Activated CD4-positive, CD25-positive, alpha-beta regulatory T cell (primary cell): ENCODE measurements at places on chromosomes 2 and 18.

GRCh38 chr18:7561909-7562460 is 5.1 kb upstream of the PTPRM start:
- no peak for DNase-seq

DNA sequence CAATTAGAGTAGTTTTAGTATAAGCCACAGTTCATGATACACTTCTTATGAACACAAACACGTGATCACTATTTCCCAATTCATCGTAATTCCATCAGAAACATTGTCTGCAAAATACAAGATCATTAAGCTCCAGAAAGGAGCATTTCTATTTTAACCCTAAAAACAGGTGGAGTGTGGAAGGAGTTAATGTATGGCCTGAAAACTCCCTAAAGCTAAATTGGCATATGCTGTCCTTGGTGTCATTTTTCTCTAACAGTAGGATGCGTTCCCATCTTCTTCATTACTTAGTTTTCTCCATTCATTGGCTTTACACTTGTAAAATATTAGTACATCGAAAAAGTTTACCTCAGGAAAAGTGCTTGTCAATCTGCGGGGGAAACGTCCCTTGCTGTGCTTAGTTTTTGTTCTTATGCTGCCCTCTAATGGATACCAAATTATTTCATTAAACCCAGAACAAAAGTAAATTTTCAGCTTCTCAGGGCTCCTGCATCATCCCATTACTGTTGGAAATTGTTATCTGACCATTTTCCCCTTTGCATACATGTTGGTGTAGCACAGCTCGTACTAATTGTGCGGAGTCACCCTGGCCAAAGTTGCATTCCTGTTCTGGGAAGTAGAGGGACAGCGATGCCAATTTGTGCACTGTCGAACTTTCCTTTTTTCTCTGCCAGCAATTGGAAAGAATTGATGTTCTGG is 153.4 kb downstream of the GPD2 start:
- no peak for DNase-seq

DNA sequence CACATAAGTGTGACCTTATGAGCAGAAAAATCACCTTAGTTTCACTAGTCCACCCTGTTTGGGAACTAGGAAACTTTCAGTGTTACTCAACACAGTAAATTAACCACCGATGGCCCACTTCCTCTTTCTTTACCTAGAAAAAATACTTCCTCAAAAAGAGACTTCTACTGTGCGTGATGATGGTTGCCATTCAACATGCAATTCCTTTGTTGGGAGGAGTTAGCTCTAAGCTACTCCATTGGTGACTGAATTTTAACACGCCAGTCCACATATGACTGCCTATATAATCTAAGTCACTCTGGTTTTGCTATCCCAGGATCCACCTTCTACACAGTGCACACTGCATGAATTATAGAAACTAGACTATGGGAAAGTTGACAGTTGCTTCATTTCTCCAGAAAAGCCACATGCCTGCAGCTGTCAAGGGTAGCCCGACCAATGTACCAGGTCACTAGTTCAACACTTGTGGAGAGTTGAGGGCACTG is 47.8 kb upstream of the REG3G start:
- DNase-seq = no peak

DNA sequence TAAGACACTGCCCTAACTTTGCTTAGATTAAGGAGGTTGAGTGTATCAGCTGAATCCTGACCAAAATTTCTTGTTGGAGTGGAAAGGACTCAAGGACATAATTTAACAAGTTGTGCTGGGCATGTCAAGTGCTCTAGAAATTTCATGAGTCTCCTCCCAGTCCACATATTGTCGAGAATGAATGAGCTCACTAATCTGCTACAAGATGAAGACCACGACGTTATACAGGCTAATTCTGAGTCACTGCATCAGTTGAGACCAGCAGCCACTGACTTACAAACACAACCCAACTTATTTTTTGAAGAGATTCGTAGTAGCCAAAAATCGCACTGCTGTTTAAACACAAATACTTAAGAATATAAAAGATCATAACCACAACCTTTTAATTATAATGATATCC is 28.7 kb upstream of the SLC8A1 start:
- DNase-seq = no peak
